Activated CD8-positive, alpha-beta memory T cell treated with anti-CD3 and anti-CD28 coated beads, Interleukin-2, amount 50 U/mL, for 48 hours (primary cell): ENCODE measurements at places on chromosomes 1 and 21.
A peak's percentile ranks its signal among the peaks of the same experiment; 100 is the strongest.

DNA sequence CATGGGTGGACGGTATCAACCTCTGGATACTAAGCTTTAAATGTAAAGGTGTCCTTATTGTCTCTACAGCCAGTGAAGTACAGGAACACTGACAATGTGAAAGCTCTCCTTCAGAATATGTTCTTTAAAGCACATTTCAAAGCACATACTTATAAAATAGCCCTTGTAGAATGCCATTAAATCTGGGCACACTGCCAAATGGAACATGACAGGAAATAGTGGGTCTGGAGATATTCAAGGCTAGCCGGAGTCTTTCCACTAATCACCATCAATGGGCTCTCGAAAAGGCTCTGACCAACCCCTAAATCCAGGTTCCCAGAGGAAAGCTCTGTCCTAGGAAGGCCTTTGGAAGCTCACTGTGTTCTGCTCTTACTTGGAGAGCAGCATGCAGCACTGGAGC is 46.6 kb downstream of the PLD5 start:
- no peak for DNase-seq

- no peak for DNase-seq
Observed at GRCh38 chr1:53410701-53411100, 48.5 kb upstream of the DMRTB1 start.

- no peak for DNase-seq
Observed at GRCh38 chr1:218538341-218538740, 193.2 kb downstream of the TGFB2 start.

DNA sequence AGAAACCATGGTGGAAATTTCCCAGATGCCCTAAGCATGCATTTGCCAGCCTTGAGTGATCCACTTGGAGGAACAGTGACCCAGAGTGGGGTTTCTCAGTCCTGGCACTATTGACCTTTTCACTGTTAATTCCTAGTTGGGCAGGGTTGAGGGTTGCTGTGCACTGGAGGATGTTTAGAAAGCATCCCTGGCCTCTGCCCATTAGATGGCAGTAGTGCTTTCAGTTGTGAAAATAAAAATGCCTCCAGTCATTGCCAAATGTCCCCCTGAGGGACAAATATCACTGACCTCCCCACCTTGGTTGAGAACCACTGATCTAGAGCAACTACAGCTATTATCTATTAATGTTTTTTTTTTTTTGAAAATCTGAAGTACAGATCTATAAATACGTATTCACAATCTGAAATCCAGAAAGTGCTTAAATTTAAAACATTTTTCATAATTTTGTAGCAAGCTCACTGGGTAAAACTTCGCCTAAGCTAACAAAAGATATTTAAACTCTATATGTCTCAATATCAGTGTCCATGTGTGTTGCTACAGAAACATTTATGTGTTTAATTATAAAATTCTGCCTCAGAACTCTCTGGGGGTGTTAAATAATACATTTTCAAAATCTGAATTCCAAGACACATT is 27.3 kb downstream of the F3 start:
- no peak for DNase-seq

GRCh38 chr1:86447198-86447790 is 21.4 kb upstream of the CLCA1 start:
- DNase-seq = no peak

DNA sequence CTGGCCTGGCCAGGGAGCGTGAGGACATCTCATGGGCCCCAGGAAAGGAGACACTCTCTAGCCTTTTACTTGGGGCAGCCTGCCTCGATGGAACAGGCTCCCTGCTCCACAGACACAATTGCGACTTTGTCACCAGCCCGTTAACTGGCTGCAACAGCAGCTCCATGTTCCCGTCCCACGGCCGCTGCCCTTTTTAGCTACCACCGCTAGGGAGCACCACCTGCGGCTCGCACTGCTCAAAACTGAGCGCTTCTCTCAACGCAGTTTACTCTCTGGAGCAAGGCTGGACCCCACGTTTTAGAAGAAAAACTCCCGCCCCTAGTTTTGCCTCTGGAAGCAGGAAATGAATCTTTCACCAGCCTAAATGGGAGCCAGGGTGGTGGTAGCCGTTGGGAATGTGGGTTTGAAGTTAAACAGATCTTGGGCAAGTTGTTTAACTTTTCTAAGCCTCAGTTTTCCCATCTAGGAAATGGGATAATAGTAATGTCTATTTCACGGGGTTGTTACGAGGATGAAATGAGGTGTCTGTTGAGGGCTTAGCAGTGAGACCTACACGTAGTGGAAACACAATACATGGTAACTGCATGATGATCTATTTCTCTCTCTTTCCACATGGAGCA is 3.5 kb upstream of the LRRC38 start:
- DNase-seq = peak; percentile 59
